Left renal cortex interstitium (tissue), 4 donors: ENCODE measurements at places on chromosomes 4 and X. TPM values are rescaled to one million over a fixed set of nuclear protein-coding genes. Genes with fewer than 3 reads are reported as not detected.

GRCh38 chrX:23902419-23902818 lies 5.3 kb downstream of the APOO start:
- no peak for DNase-seq

DNA sequence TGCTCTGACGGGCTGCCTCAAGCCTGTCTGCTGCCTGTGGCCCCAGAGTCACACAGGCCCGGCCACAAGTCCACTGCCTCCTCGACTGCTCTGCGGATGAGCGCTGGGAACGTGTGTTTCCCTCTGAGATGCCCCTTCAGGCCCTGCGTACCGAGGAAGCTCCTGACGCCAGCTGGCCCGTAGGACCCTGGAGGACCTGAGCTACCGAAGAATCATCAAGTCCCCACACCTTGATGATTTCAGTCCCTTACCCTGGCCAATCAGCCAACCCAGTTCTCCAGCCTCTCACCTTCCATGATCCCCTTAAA lies 96.6 kb upstream of the LRPAP1 start:
- DNase-seq: no peak

DNA sequence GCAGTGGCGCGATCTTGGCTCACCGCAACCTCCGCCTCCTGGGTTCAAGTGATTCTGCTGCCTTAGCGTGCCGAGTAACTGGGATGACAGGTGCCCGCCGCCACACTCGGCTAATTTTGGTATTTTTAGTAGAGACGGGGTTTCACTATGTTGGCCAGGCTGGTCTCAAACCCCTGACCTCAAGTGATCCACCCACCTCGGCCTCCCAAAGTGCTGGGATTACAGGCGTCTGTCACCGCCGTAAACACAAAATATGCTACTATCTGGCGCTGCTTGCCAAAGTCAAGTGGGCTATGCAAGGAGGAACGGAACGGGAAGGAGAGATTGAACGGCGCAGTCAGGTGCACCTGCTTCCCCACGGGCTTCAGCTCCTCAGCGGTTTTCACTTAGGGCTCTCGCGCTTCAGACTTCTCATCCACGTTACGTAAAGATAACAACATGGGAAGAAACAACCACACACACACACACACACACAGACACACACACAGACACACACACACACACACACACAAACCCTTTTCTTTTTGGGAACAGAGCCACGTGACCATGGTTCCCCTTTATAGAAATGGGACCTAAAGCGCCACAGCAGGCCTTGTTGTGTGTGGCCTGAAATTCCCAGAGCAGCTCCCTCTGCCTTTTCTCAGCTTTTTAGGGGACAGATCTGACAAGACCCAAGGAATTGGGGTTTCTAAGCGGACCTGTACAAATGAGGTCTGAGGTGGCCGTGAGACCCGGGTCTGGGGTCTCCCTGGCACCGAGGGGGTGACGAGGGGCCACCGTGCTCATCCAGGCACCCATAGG lies 1.5 kb downstream of the P2RY8 start:
- DNase-seq: no peak

- DNase-seq: no peak
These were observed 34.7 kb downstream of the LUZP4 start for GRCh38 chrX:115324194-115324593.

DNA sequence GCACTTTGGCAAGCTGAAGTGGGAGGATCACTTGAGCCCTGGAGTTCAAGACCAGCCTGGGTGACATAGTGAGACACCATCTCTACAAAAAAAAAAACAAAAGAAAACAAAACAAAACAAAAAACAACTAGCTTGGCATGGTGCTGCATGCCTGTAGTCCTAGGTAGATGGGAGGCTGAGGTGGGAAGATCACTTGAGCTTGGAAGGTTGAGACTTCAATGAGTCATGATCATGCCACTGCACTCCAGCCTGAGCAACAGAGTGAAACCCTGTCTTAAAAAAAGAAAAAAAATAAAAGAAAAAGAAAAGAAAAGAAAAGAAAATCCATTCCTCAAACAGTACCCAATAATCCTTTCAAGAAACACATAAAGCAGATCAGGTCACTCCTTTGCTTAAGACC lies 14.9 kb upstream of the ERCC6L start:
- no peak for DNase-seq

The SPANXB1 gene
- not detected for polyA plus RNA-seq

The CYP4V2 gene
- 14.3 TPM for polyA plus RNA-seq

The MSX1 gene
- 1.4 TPM for polyA plus RNA-seq
